ENCODE measurements at places on chromosomes 11 and 22. TPM values are rescaled to one million over a fixed set of nuclear protein-coding genes. Genes with fewer than 3 reads are reported as not detected.

UBQLNL gene
- 0.41 TPM for total RNA-seq

HEPN1 gene
- total RNA-seq = not detected

CHST1 gene
- total RNA-seq = 12.5 TPM

OR4D5 gene
- not detected for total RNA-seq

GAS2 gene
- total RNA-seq = 1.6 TPM

CCDC157 gene
- 2.1 TPM for total RNA-seq

GGTLC2 gene
- total RNA-seq = 1.4 TPM

MYO7A gene
- total RNA-seq = not detected

SLC22A12 gene
- not detected for total RNA-seq

P2RX6 gene
- total RNA-seq = 2.1 TPM

OR52I2 gene
- not detected for total RNA-seq

FGF19 gene
- total RNA-seq = not detected

SMC1B gene
- not detected for total RNA-seq

GAL3ST3 gene
- total RNA-seq = 1.8 TPM

SLC3A2 gene
- 380 TPM for total RNA-seq

ANGPTL5 gene
- not detected for total RNA-seq

SLC22A8 gene
- total RNA-seq = not detected

CNTN5 gene
- not detected for total RNA-seq

SLC5A12 gene
- 0.97 TPM for total RNA-seq

MIAT gene
- total RNA-seq = 3.5 TPM

SYT7 gene
- total RNA-seq = 0.92 TPM

OR5A2 gene
- total RNA-seq = not detected

RASGRP2 gene
- 4.7 TPM for total RNA-seq

DLG2 gene
- total RNA-seq = 4.9 TPM

WNT7B gene
- total RNA-seq = 0.18 TPM

ZC3H12C gene
- total RNA-seq = 10.2 TPM

OR51G1 gene
- not detected for total RNA-seq

CDC45 gene
- 13.3 TPM for total RNA-seq

APOBEC3B gene
- 2.9 TPM for total RNA-seq

OR51B5 gene
- 0.20 TPM for total RNA-seq

NFAM1 gene
- not detected for total RNA-seq

C11orf97 gene
- total RNA-seq = not detected
